HEK293T (cell line): ENCODE measurements at places on chromosomes 7 and 10.

GRCh38 chr7:100894860-100895700 lies 608 bp downstream of the ACHE start:
- peak; percentile 56 for DNase-seq

DNA sequence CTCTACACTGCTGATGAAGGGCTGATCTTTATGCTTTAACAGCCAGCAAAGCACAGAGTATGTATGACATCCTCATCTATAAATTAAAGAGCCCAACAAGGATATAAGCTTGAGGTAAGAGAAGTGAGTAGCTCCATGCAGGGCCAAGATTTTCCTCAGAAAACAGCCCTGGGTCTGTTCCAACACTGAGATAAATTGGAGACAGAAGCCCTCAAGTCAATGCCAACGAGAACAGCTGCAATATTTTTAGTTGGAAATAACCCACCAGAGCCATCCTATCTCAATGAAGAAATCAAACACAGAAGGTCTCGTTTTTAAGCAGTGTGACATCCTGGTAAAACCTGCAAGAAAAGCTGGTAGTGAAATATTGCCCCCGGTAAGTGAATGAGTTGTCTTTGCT lies 297.0 kb upstream of the AUTS2 start:
- no peak for DNase-seq

GRCh38 chr10:47079204-47079580 lies 168.0 kb downstream of the PTPN20 start:
- DNase-seq = no peak

- no peak for DNase-seq
These were observed 891.9 kb downstream of the CNTNAP2 start for GRCh38 chr7:147008530-147008929.

DNA sequence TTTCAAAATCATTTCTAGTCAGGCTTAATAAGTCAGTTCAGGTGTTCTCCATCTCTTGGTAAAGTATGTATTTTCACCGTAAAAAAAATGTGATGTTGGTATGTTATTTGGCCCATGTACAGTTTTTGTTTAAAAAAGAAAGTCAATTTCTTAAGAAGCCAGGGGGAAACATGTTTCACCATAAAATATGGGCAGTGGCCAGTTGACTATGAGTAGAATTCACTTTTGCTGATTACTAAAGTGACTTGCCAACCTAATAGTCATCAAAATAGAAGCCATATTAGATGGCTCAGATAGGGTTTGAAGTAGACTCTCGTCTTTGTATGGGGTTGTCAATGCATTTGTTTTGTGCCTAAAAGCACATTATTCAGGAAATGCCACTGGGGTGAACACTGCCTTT lies 266.3 kb downstream of the BICC1 start:
- DNase-seq = no peak

GRCh38 chr10:77037735-77038403 lies 599.7 kb downstream of the KCNMA1 start:
- DNase-seq = no peak

DNA sequence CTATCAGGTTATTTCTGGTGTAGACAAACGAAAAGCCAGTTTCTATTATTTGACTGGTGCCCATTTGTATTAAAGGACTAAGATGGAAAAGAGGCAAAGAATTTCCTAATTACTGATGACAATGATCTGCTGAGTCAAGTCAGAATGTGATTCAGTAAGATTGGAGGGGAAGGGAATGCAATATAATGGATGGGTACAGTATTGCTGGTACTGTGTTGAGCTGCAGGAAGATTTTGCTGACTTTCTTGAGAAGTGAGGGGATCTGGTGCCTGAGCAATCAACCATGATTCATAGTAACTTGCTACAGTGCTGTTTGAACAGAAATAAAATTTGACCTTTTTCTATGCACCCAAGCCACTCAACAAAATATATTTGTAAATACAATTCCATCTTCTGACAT lies 139.1 kb upstream of the RHEB start:
- no peak for DNase-seq

DNA sequence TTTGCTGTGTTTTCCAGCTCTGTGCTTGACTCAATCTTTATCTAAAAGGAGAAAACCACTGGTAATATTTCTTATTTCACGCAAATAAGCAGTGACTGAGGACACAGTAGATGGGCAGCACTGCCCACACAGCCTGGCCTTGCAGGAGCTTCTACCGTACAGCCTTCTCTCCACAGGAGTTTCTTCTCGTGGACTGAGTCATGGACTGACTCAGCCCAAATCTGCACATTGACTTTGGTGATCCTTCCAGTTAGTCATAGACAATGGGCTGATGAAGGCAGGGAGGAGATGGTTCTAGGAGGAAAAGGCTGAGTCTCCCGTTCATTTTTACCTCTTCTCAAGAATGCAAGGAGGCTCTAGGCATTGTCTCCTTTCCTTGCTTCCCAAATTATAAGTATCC lies 200.7 kb downstream of the RAPGEF5 start:
- no peak for DNase-seq

- no peak for DNase-seq
These were observed 229.8 kb downstream of the FOXP2 start for GRCh38 chr7:114644455-114644854.

- DNase-seq = no peak
These were observed 69.9 kb downstream of the APBB1IP start for GRCh38 chr10:26508016-26508415.

GRCh38 chr10:116385994-116386809 lies 41.4 kb upstream of the PNLIPRP3 start:
- DNase-seq = peak; percentile 20

- no peak for DNase-seq
These were observed 94.5 kb upstream of the GNA12 start for GRCh38 chr7:2938514-2939192.

DNA sequence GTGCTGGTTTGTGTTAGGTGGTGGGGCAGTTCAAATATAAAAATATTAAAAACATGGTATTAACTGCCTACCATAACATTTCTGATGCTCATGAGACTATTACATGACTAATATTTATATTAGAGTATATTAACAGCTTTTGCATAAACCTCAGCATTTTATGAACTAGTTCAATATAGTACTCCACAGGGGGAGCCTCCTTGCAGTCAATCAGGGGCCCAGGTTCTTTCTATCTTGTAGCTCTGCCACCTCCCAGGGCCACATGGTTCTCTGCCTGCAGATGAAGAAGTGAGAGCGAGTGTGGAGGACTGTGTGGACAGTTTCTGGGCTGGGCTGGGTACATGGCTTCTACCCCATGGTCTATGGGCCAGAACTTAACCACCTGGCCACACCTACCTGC lies 159.5 kb downstream of the RPS24 start:
- no peak for DNase-seq

GRCh38 chr10:124721330-124722045 lies 22.7 kb downstream of the FAM53B start:
- no peak for DNase-seq

DNA sequence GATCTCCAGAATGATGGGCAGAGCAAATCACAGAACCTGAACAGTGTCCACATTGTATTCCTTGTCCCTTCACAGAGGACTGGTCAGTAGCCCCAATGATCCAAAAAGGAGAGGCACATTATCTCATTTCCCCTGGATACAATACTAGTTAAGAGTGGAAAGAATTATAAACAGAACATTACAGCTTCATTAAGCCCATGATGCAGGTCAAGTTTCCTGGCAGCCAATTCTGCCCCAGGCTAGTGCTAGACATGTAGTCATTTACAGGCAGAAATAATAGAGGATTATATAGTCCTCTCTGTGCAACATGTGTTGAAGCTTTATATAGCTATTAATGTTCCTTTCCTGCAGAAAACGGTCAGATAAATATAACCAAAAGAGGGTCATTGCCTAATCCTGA lies 124.3 kb upstream of the WNT16 start:
- DNase-seq = peak; percentile 17

- DNase-seq = no peak
These were observed 14.8 kb downstream of the OGDH start for GRCh38 chr7:44621034-44621749.

- DNase-seq = no peak
These were observed 476.2 kb downstream of the GRM8 start for GRCh38 chr7:126776498-126776897.

GRCh38 chr10:131722121-131722520 lies 178.7 kb upstream of the PPP2R2D start:
- no peak for DNase-seq

GRCh38 chr10:78205457-78206016 lies 171.9 kb downstream of the RPS24 start:
- DNase-seq = no peak

DNA sequence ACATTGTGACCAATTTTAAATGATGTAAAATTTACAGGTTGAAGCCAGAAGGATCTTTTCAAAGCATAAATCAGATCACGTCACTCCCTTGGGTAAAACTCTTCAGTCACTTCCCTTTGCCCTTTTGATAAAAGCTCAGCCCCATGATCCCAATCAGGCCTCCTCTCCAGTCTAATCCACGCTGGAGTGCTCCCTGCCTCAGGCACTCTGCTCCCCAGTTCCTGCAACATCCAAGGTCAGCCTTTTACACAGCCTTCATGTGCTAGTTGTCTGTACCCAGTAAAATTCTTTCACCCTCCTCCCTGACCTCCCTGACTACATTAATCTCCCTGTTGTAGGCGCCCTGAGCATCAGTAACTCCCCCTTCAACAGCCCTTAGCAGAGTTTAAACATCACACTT lies 14.1 kb downstream of the ELMO1 start:
- DNase-seq = no peak

GRCh38 chr7:30068117-30068516 lies 39.9 kb downstream of the PLEKHA8 start:
- DNase-seq = no peak

GRCh38 chr10:45454262-45454661 lies 80.2 kb downstream of the ALOX5 start:
- no peak for DNase-seq

DNA sequence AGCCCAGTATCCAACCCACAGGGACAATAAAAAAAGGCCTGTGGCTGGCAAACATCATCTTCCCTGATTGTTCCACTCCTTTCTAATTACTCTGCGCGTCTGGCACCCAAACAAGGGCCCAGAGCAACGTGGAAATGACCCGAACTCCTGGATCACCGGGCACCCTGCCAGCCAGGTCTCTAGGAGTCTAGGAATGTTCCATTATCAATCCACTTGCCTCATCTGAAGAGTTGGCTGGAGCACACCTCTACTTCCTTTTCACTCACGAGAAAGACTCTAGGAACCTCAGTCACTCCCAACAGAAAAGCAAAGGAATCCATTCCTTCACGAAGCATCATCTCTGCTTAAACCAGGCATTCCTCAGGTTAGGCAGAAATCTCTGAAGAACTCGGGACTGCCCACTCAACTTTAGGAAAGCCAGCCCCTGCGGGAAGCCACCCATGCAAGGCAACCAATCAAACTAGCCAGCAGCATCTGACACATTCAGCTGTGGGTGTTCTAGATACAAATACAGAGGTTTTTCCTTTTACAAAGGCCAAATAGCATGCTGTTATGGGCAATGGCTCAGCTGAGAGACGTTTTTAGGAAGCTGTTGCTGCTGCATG lies 37.7 kb downstream of the ATXN7L1 start:
- DNase-seq = no peak

- no peak for DNase-seq
These were observed 117.0 kb downstream of the OAT start for GRCh38 chr10:124301736-124302135.

DNA sequence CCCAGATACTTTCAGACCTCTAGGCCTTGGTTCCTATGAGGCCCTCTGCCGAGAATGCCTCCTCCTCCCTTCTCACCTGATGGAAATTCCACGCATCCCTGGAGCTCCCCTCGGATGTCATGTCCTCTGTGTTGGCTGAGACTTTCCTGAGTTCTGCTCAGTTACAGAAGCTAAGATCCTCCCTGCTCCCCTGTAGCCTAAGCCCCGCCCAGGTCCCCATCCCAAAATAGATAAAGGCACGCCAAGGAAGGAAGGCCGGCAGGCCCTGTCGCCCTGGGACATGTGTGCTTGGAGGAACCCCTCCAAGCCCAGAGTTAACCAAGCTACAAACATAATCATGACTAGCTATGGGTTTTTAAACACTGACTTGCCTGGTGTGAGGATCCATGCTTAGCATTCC lies 123.5 kb downstream of the SORBS1 start:
- no peak for DNase-seq

GRCh38 chr7:157690833-157691585 lies 354.2 kb downstream of the DNAJB6 start:
- DNase-seq = peak; percentile 69

DNA sequence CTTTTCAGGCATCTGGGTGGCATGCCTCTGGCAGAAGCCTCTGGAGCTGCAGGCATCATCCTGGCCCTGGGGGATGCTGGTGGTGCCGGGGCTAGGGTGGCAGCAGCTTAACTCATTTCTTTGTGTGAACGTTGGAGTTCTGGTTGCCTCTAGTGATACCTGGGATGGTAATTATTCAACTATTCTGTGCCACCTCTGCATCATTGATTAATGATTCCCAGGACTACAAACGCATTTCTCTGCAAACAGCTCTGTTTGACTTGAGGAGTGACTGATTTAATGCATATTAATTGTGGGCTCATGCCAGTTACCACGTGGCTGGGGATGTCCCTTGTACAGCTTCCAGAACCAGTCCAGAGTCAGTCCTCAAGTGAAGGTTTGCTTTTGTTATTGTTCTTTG lies 55.9 kb downstream of the LRRC18 start:
- DNase-seq = no peak

DNA sequence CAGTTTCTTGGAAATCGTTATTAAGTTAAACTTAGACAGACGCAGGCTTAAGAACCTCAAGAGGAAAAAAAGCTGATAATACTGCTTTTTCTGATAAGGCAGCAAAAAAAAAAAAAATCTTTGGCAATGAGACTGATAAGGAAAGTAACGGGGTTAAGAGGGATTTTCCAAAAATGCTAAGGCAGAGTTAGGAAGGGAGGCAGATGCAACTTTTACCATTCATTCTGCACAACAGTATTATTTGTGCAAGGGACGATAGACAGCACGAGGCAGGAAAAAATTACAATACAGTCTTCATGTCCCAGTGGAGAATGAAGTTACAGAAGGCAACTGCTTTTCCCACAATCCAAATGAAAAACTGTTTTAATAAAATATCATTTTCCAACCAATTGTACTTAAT lies 194.0 kb downstream of the DOCK4 start:
- DNase-seq = no peak
